ENCODE measurements at places on chromosomes 11 and 22.

DNA sequence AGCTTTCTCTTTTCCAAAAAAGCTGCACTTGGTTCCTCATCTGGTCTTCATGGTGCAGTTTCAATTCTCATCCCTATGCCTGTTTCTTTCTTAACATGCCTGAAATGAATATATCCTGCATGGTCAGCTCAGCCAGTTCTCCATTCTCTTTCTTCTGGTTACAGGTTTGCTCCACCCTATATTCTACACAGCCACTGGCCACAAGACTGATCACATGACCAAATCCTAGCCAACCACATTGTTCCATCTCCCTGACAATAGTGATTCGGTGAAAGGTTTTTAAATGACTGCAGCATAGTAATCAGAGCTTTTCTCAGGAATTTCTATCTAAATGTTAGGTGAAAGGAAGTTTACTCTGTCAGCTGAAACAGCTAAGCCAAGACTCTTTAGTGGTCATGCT, 891.4 kb downstream of the METTL15 start:
- DNase-seq, result no peak

DNA sequence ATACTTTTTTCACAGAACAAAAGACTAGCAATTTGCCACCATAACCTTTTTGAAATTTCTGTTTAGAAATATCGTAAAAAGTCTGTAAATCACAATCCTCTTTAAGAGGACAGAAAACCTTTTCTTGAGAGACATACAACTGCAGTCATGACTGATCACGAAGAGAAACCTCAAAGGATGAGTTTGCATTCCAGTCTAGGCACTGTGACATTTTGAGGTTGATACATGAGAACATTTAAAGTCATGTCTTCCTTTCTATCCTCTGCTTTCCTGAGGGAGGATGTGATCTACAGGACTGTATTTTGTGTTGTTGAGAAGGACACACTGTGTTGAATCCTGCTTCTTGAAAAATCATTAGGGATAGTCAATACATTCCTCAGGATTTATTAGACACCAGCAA, 476.7 kb upstream of the CCDC179 start:
- DNase-seq, result no peak

GRCh38 chr11:103395612-103396011, 286.4 kb downstream of the DYNC2H1 start:
- DNase-seq, result no peak

- peak; percentile 41 for DNase-seq
Measured at GRCh38 chr11:67504950-67505581, at the start of gene PITPNM1. PITPNM1 (minus strand) TSS chr11:67505363; CDS start chr11:67504180, 1,183 bp downstream.

DNA sequence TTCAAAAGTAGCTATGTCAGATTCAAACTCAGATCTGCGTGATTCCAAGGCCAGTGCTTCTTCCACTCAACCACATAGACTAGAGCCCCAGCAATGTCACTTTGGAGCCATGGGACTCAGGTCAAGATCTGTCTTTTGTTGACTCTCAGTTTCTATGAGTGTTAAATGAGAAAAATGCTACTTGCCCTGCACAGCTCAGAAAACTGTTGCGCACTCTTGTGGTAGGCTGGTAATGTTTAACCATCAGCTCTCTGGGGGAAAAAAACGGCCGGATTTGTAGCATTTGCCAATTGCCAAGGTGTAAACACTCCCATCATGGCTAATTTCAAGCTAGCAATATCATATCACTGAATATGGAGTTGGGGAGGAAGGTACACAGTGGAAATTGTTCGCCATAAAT, 328.1 kb upstream of the SYN3 start:
- DNase-seq, result no peak

- no peak for DNase-seq
Measured at GRCh38 chr11:92662601-92663360, 306.7 kb upstream of the MTNR1B start.
